ENCODE measurements at places on chromosomes 13 and 19. TPM values are rescaled to one million over a fixed set of nuclear protein-coding genes. Genes with fewer than 3 reads are reported as not detected.

- DNase-seq, result no peak
Measured at GRCh38 chr19:2332341-2333026, 4.0 kb downstream of the SPPL2B start.

DNA sequence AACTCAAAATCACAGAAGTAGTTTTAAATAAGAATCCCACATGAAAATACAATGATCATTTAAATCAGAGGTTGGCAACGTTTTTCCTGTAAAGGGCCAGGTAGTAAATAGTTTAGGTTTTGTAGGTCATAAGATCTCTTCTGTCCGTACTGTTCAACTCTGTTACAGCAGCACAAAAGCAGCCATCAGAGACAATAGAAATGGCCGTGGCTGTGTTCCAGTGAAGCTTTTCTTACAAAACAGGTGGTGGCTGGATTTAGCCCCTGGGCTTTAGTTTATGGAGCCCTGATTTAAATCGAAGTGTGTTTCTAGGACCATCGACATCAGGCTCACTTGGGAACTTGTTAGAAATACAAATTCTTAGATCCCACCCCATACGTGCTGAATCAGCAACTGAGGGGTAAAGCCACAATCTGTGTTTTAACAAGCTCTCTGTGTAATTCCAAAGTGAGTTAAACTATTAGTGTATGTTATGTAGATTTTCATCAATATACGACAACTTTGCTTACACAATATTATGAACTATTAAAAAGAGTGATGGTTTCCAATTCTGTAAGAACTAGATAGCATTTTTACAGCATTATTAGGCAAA is 54.8 kb upstream of the MIR17HG start:
- DNase-seq, result no peak

The PSG11 gene
- total RNA-seq, result not detected

DNA sequence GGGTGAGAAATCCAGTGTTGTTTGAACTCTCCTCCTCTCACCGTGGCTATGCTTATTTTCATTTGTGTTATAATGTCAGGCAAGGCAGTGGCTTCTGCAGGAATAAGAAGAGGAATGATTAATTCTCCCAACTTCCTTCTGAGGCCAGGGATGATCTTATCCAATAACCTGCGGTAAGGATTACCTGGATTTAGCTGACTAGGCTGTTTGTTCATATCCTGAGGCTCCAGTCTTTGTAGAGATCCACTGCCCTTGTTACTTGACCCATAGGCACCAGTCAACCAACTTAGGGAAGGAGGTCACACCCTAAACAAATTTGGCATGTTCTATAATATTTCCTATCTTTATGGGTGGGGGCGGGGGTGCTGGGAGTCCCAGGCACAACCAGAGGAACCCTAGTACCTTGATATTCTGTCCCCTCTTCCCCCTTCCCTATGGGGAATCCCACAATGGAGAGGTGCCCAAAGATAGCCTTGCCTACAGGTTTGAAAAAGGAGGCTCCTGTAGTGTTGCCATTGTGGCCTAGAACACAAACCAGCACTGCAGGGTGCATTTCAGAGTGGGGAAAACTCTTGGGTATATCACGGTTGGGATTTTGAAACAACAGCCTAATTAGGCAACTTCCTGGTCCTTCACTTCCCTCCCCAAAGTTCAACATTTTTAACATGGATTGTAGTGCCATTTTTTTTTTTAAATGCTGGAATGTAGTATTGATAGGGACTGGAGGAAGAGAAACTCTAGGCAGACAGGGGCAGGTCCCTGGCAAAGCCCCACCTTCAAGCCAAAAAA is 977.5 kb upstream of the SPRY2 start:
- DNase-seq, result no peak

DNA sequence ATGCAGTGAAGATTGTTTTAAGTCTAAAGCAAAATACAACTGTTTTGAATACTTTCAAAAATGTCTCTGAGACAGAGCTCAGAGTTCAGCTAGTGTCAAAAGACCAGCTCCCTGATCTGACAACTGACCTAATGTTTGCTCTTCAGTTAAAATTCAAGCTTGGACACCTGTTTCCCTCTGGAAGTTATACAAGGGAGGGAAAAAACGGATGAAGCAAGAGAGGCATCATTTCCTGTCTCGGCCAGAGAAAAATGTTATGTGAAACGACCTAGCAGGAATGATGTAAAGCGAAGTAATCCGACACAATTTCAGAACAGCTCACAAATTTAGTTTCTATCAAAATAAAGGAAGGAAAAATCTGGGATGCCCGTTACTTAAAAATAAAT is 59.4 kb downstream of the ZAR1L start:
- DNase-seq, result no peak

DNA sequence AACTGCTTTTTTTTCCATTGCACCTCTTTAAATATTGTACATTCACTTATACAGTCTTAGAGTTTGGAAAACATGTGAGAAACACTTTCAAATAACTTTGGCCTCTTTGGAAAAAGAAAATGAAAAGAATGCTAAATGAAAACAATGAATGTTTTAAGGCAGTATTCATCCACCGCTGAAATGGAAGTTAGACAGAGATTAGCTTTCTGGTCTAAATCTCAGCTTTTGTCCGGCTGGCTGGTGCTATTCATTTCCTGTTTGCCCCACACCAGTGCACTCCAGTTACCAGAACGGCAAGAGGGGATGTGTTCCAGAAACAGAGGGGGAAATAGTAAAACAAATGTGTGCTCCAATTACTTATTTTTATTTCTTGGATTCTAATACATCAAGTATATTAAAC is 1201.3 kb downstream of the EFNB2 start:
- no peak for DNase-seq

DNA sequence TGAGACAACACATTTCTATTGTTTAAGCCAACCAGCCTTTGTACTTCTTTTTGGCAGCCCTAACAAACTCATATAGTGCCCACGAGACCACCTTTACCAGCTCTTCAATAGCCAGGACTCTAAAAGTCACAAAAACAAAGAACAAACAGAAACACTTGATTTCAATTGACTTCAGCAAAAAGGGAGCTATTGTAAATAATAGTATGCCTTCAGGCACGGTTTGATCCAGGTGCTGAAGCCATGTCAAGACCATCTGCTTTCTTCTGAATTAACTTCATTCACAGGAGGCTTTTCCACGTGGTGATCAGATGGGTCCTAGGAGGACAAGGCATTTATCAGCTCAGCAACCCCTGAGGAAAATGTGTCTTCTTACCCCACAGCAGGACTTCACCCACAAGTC is 53.8 kb downstream of the TINCR start:
- DNase-seq, result no peak

Data from left lung (tissue), 14 donors.